ENCODE measurements at places on chromosomes 4 and X. TPM values are rescaled to one million over a fixed set of nuclear protein-coding genes. Genes with fewer than 3 reads are reported as not detected.

DNA sequence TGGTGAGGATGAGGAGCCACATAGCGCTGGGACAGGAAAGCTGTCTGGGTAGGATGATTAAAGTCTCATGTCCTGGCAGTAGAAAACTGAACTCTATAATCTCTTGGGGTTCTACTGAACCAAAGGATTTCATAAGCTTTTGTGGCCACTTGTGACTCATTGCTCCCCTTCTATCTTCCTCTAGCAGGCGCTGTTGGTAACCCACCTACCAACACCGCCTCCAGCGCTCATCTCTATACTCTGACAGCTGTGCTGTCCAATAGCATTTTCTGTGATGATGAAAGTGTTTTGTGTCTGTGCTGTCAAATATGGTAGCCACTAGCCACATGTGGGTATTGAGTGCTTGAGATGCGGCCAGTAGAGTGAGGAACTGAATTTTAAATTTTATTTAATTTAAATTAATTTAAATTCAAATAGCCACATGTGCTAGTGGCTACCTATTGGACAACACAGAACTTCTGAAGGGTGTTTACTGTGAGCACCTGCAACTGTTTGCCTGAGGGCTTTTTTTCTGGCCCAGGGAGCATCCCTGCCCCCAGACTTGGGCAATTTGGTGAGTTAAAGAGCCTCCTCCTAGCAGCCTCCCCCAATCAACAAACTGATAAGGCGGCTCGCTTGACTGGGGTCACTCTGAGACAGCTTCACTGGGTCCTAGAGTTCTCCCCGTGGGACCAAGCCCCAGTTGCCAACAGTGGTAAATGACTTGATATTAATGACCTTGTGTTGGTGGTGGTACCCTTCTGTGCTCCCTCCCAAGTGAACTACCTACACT lies 169.2 kb upstream of the ATP6AP2 start:
- no peak for DNase-seq

GRCh38 chr4:16642897-16643296 lies 255.5 kb downstream of the LDB2 start:
- DNase-seq: no peak

GRCh38 chr4:169256101-169256612 lies 14.6 kb downstream of the SH3RF1 start:
- DNase-seq: no peak

DNA sequence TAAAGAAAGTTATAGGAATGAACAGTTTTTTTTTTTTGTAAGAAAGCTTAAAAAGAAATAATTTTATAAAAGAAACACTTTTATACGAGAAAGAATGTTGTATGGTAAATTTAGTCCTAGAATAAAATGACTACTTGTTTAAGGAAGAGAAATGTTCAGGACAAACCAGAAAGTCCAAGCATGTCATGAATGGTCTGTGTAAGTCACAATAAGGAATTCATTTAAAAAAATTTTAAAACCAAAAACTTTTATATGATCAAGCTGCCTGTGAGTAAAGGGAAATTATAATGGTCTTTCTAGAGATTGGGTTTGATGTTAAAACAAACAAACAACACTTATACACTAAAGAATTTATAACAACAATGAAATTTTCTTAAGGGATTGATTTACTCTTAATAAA lies 858.9 kb upstream of the PCDH7 start:
- no peak for DNase-seq

LIMCH1 gene
- 9.0 TPM for total RNA-seq

MAGEC2 gene
- total RNA-seq: not detected

DNA sequence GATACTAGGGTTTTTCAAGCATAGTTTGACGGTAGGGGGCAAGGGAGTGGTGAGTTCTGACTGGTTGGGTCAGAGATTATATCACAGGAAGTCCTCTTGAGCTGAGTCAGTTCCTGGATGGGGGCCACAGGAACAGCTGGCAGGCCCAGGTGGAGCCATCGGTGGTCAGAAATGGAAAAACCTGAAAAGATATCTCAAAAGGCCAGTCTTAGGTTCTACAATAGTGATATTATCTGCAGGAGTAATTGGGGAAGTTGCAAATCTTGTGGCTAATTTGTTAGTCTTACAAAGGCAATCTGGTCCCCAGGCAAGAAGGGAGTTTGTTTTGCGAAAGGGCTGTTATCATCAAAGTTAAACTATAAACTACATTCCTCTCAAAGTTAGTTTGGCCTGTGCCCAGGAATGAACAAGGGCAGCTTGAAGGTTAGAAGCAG lies 159.3 kb downstream of the PTCHD1 start:
- no peak for DNase-seq

HEPH gene
- 64.5 TPM for total RNA-seq

- no peak for DNase-seq
These were observed 12.6 kb upstream of the CCNQ start for GRCh38 chrX:153611298-153612095.

PGAM4 gene
- not detected for total RNA-seq

GRCh38 chr4:145859426-145859825 lies 79.2 kb downstream of the ZNF827 start:
- DNase-seq: no peak

PAGE5 gene
- not detected for total RNA-seq

C1QTNF7 gene
- total RNA-seq: 0.72 TPM

DNA sequence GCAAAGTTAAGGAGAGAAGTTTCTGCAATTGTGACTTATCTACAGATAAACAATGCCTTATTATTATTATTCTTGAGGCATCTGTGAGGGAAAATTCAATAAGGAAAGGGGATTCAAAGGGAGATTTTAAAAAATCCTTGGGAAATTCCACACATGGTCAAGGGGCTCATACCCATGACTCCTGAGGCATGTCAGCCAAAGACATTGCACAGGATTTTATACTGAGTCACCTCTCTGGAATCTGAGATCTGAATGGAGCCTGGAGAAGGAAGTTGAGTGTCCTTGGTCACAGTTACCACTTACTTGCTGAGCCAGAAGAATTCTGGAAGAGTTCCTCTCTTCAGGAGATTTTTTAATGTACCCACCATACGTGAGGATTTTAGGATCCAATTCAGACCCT lies 14.4 kb upstream of the CXCL8 start:
- DNase-seq: peak; percentile 83

PAGE2B gene
- total RNA-seq: not detected

- DNase-seq: no peak
These were observed 62.7 kb upstream of the PTPN13 start for GRCh38 chr4:86531440-86531839.

DNA sequence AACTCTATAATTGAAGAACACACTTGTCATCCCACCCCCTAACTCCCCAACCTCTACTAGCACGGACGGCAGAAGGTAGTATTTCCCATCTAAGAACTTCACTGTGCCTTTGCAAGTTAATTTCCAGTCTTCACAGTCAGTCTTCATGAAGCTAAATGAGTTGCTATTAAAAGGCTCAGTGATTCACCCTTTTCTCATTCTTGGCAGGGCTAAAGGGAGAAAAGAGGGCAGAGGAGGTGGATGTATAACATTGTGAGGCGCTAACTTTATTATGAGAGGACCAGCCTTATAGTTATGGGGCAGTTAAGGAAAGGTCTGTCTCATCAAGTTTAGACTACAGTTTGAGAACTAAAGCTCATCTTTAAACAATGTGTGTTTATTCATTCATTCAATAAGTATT lies 161.0 kb upstream of the S100G start:
- DNase-seq: no peak

DNA sequence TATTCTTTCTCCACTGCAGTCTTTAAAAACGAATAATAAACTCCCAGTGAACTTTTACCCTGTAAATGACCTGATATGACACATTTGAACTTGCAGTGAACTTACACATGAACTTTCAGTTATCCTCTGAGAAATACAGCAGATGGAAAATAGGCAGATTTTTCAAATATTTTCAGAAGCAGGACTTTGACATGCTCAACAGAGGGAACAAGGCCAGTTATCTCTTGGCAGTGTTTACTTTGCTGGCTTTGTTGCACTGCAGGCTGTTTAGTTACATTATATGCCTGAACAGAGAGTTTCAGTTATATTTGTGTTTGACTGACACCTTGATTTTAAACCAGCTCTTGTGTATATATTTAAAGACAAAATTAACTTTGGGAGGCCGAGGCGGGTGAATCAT lies 47.6 kb upstream of the FGG start:
- DNase-seq: no peak

- no peak for DNase-seq
These were observed 362.2 kb upstream of the EMCN start for GRCh38 chr4:100880011-100880410.

GRCh38 chr4:26420913-26421312 lies 69.4 kb downstream of the CCKAR start:
- no peak for DNase-seq

DNA sequence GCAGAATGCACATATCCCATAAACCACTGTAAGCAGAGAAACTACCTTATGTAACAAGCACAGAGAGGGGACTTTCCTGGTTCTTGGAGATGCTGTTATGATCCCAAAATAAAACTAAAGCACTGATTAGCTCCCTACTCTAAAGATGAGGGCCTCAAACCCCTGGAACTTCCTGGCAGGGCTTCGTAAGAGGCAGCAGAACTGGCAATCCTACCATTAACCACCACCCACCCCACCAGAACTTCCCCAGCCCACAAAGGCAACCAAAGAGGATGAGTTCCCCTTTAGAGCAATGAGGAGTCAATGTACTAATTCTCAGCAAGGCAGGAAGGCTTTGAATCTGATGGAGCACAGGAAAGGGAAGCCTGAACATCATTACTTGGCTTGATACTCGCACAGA lies 436.5 kb upstream of the FRG1 start:
- DNase-seq: no peak

DNA sequence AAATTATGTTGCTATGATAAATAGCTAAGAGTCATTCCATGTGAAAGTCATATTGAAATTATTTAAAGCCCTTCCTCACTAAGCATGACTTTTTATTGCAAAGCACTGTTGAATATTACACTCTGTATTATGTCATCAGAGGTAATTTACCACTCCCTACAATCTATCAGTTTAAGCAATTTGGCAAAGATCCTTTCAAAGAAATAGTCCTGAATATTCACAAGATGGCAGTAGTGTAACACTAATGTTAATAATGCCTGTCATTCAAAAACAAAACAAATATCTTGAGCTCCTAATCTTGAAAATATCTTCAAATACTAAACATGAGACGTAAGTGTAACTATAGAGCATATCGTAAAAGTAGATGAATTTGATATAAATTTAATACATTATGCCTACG lies 208.6 kb upstream of the TECRL start:
- no peak for DNase-seq

DNA sequence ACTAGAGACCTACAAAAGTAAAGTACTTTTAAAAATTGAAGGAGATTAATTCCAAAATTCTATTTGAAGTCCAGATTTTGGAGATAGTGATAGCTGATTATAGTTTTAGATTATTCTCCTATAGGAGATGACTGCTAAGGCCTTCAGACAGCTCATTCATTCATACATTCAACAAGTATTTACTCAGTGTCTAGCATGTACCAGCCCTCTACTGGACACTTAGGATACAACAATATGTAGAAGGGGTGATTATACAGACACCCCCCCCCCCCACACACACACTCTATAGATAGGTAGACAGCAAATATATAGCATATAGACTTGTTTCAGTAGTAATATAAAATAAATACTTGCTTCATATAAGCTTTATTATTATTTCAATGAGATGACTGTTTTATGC lies 60.4 kb upstream of the TAF9B start:
- no peak for DNase-seq

DNA sequence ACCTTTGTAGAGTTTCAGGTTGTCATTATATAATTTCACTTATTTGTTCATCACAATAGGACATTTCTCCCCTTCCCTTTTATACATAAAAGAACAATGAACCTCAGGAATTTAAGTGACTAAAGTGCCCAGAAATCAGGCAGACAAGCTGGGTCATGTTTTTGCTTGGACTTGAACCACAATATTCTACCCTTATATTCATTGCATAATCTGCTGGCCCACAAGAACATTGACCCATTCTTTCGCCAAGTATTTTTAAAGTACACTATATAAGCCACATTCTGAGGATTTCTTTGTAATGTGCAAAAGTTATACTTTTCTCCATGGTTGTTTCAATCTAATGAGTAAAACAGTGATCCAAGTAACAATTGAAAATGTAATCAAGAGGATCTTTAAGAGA lies 637.5 kb upstream of the SLIT2 start:
- no peak for DNase-seq

TRIM60 gene
- total RNA-seq: not detected

- DNase-seq: no peak
These were observed 506.9 kb upstream of the PCDH10 start for GRCh38 chr4:132642016-132642817.

DNA sequence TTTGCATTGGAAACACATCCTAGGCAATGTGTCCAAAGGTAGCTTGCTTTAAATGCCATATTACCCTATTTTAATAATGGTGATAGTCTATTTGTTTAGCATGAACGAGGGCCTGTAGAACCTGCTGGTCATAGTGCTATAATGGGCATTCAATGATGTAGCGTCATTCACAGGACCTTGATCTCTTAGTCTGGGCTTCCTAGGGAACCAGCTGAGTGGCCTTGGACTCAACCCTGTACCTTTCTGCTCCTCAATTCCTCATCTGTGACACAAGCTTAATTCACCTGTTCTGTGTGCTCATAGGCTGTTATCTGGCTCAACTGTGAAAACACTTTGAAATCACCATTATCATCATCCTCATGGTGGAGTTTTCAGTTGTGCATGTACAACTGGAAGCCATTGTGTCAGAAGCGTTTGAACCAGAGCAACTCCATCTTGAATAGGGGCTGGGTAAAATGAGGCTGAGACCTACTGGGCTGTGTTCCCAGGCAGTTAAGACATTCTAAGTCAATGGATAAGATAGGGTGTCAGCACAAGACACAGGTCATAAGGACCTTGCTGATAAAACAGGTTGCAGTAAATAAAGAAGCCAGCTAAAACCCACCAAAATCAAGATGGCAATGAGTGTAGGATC lies 346.8 kb upstream of the KLF3 start:
- no peak for DNase-seq

GRCh38 chr4:61783050-61783449 lies 582.9 kb downstream of the ADGRL3 start:
- DNase-seq: no peak

TNMD gene
- not detected for total RNA-seq

DNA sequence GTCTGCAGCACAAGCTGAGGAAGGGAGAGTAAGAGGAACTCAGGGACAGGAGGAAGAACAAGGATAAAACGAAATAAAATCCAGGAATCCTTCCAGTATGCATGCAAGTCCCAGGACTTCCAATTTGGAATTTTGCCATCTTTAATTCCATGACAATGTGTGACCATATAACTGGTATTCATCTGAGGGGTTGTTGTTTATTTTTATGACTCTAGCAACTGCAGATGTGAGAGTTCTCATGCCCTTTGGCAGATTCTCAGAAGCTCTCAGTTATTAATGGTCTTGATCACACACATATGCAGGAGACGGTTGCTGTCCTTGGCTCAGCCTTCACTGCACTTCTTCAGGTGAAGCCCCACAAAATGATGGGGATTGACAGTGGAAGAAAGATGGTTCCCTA lies 148.2 kb downstream of the SMIM20 start:
- DNase-seq: no peak
